ENCODE measurements at places on chromosomes 7 and 10.

GRCh38 chr10:108673741-108674140 lies 1249.6 kb downstream of the XPNPEP1 start:
- DNase-seq = no peak

GRCh38 chr10:69646185-69647060 lies 16.4 kb downstream of the FAM241B start:
- no peak for DNase-seq

- no peak for DNase-seq
Observed at GRCh38 chr7:15628876-15629275, 57.6 kb downstream of the MEOX2 start.

GRCh38 chr7:12637819-12638592 lies 49.4 kb upstream of the ARL4A start:
- DNase-seq = no peak

DNA sequence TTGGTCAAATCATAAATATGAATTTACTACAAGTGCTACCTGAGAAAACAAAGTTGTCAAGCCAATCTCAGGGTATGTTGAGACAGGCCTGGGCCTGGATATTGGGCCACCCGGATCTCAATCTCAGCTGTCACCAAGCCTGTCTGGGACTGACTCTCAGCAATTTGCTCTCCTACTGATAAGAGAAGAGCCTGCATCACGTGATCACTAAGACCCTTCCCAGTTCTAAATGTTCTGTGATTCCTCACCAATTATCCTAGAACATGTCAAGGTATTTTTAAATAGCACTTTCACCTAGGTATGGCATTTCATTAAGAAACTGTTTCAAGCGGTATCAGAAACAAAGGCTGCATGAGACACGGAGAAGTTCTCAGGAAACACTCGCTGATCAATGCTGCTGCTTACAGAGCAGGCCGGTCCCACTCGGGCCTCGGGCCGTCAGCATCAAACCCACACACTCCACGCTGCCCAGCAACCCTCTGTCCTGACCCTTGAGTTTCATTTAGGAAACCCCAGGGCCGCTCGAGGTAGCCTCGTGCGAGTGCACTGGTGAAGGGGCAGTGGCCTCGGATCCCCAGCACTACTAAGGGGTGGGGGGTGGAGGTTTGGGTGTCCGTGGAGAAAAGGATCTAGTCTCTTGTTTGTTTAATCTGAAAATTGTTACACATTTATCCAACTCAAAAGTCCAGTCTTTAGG lies 4.1 kb downstream of the KLF6 start:
- DNase-seq = no peak

Measured in thymus (tissue), 14 donors.